ENCODE measurements at places on chromosomes 13 and 19.

DNA sequence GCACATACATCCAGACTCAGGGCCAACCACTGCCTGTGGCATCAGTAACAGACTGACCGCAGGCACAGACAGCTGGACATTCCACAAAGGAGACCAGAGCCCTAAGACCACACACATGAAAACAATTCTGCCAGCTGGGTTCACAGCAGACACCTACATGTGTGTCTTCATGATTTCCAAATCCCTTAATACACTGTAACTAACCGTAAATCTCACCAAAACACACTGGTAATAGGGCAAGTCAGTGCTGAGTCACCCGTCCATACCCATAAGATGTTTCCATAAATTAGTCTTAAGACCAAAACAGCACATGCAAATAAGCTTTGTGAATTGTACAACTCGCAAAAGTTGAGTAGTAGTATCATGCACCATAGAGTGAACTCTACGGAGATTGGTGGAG is 65.4 kb downstream of the TUBGCP3 start:
- no peak for DNase-seq

DNA sequence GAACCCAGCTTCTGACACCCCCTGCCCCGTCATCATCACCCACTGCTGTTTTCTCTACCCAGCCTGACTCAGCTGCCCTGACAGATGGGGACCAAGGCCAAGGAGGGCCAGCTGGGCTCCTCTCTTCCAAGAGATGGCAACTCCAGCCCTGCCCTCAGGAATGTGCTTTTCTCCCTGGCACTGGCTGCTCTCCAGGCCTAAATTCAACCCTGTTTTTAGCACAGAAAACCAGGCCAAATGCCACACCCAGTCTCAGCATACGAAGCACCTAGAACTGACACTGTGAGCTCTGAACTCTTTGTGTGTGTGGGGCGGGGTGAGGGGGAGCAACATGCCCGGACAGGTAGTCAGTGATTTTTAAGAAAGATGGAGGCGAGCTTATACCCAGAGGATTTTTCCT is 23.4 kb upstream of the IGFL1 start:
- no peak for DNase-seq

GRCh38 chr19:16161840-16162239 is 11.5 kb downstream of the CIB3 start:
- DNase-seq, result no peak

GRCh38 chr19:41564515-41565378 is 11.2 kb upstream of the CEACAM21 start:
- DNase-seq, result no peak

DNA sequence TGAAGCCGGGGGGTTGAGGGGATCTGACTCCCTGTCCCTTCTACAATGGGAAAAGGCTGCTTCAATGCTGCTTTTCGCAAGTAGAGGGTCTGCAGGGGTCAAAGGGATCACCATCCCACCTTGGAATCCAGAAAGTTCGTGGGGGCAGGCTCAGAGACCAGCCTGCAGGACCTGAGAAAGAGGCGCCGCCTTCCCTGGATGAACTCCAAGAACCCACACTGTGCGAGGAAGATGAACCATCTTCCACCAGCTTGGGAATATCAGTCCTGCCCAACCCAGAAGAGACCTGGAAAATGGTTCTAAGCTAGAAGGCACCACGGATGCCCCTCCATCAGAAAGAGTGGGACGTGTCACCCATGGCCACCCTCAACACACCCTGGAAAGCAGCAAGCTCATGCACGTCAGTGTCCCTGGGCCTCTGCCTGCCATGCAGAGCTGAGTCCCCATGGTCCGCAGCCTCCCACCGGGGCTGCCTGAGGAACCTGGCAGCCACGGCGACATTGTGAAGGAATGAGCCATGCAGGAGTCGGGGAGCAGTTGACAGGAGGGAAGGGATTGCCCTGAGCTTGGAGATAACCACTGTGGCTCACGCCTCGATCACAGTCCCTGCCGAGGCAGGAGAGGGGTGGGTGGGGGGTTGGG is 14.6 kb downstream of the RAB3D start:
- DNase-seq, result no peak

- no peak for DNase-seq
Measured at GRCh38 chr13:114088863-114089262, 43.6 kb downstream of the RASA3 start.

DNA sequence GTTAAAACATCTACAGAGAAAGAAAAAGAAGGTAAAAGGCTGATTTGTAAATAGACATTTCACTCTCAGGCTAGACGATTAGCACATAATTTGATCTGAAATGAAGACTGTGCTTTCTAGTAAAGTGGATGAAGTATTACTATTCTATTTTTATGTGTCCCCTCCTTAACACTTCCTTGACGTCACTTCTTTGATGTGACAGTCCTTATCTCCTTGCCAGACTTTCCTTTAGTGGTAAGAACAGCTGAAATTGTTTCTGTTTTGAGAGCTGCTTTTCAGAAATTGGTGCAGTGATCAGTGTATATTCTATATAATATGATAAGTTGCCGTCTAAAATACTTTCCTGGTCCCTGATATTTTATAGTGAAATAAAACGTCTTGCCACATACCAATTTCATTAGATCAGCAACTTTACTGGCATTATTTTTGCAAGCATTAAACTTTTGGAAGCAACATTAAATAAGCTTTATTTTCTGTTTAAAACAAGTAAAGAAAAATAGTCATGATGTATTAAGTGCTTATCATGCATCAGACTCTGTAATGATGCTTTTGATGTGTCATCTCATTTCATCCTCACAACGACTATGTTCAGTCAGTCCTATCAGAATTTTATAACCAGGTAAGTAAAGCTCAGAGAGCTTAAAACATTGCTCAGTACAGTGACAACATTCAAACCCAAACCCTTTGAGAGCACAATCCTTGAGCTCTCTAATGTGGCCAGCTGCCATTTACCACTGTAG is 210.3 kb upstream of the PCDH9 start:
- DNase-seq, result no peak

GRCh38 chr19:54470991-54471782 is 1.9 kb downstream of the CDC42EP5 start:
- no peak for DNase-seq

- DNase-seq, result peak; percentile 64
Measured at GRCh38 chr19:926589-927350, 935 bp downstream of the ARID3A start.

DNA sequence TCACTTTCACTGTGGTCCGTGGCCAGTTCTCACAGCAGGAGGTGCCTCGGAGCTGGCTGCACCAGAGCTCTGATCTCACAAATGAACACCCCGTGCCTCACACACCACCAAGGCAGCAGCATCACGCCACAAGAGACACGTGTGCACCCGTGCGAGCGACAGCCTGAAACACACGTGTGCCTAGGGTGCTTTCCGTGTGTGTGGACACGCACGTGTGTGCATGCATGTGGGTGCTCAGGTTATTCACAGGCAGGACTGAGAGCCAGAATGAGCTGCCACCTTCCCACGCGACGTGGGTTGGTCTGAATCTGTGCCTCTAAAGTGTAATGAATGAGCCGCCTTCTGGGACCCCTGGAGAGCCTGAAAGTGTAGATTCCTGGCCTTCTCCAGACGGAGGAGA is 67.6 kb upstream of the C13orf46 start:
- DNase-seq, result no peak

GRCh38 chr19:53538378-53539109 is 599 bp downstream of the ZNF331 start:
- DNase-seq, result no peak

GRCh38 chr19:16400911-16401591 is 70.7 kb downstream of the EPS15L1 start:
- no peak for DNase-seq

- DNase-seq, result no peak
Measured at GRCh38 chr13:93420206-93420605, 193.6 kb downstream of the GPC6 start.

- DNase-seq, result no peak
Measured at GRCh38 chr19:42242069-42242511, 312 bp downstream of the GSK3A start.

DNA sequence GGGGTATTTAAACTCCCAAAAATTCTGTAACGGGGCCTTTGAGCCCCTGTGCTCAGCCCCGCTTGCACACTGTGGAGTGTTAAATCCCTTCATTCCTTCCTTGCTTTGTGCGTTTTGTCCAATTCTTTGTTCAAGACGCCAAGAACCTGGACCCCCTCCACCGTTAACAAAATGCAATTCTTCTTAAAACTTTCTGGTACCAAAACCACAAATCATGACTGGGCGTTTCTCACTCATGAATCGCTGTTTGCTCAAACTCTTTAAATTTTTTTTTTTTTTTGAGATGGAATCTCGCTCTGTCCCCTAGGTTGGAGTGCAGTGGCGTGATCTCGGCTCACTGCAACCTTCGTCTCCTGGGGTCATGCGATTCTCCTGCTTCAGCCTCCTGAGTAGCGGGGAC is 881 bp downstream of the ZNF20 start:
- DNase-seq, result no peak

GRCh38 chr19:5993201-5993600 is 15.3 kb upstream of the RANBP3 start:
- DNase-seq, result no peak

DNA sequence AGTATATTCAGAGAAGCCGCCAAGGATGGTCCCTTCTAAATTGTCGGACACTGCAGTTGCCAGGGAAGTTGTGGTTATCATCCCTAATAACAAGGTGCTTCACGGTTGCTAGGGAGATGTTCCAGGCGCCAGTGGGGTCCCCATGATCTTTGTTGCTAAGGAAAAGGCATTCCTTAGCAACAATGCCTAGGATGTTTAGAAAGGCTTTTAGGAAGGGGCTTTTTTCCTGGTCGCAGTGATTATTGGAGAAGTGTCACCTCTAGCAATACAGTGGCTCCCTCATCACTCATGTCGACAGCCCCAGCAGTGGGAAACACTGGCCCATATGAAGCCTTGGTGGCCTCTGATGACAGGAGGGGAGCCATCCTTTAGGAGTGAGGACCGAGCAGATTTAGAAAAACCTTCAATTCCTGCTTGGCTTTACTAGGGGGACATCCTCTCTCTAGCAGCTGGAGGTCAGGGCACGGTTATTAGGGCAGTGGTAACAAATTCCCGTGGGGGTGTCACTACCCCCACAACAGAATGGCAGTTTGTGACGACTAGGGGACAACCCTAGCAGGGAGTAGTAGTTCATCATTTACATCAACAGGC is 6.4 kb upstream of the TMC4 start:
- DNase-seq, result no peak

DNA sequence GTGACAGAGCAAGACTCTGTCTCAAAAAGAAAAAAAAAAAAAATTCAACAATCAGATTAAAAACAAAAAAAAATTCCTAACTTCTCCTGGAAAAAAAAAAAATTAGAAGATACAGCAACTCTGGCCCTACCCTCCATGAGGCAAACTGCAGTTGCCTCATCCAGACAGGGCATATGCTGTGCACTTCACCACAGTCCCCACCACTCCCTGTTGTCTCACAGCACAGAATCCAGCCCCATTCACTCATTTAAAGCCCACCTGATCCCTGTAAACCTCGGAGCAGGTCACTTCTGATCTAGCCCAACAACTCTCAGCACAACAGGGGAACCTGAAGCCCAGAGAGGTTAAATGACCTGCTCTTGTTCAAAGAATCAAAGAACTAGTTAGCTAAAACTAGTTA is 24.9 kb downstream of the RHPN2 start:
- no peak for DNase-seq

DNA sequence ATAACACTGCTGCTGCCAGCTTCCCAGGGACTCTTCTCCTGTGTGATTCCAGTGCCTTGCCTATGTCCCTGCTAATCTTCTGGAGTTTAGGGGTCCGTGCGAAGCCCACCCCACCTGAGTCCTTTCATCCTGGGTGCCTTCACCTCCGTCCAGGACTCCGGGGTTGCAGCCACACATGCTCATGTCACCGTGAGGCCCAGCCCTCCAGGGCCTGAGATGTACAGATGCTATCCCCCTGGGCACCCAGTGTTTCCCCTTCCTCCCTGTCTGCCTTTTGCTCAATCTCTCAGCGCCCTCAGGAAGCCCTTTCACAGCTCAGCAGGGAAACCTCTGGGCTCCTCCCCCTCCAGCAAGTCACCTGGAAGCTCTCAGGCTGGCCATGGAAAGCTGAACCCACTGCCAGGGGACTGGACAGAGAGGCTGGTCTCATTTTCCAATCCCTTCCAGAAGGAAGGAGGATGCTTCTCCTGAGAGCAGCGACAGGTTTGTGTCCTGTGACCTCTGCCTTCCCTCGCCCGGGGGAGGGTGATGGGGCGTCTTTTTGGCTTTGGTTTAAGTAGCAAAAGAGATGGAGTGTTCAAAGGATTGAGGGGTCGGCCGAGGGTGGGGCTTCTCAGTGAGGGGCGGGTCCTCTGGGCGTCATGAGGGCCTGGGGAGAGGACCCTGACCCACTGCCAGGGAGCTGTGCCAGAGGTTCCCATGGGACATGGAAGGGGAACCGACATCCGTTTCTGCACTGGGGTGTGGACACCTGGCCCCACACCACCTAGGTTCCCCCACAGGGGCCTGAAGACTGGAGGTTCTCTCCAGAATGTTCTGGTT is 30.8 kb upstream of the TFDP1 start:
- DNase-seq, result no peak

DNA sequence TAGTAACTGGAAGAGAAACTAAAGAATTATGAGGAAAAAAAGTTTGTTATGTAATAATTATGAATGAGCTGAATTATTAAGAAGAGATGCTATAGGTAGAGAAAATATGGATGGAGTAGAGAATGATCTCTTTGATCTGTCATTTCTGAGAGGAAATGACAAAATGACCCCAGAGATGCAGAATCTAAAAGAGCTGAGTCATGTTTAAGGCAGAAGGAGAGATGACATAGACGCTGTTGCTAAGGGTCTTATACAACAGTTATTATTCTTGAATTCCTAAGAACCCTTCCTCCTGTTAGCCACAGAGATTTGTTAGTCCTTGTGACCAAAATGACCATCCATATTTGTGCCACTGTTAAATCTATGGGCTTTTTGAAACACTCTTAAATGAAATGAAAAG is 58.3 kb upstream of the FREM2 start:
- DNase-seq, result no peak

DNA sequence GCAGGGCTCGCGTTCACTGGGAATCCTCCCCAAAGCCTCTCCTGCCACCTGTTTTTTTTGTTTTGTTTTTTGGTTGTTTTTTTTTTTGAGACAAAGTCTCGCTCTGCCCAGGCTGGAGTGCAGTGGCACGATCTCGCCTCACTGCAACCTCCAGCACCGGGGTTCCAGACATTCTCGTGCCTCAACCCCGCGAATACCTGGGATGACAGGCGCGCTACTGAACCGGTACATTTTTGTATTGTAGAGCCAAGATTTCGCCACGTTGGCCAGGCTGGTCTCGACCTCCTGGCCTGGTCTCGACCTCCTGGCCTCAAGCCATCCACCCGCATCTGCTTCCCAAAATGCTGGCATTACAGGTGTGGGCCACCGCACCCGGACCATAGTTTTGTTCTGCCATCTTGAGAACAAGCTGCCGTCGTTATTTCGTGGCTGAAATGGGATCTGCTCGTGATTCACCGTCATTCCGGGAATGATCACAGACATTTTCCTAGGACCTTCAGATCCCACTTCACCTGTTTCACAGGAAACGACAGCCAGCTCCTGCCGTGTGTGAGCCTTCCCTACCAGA is 46.8 kb downstream of the OXGR1 start:
- DNase-seq, result no peak

- no peak for DNase-seq
Measured at GRCh38 chr19:32874605-32875004, 5.0 kb upstream of the SLC7A9 start.

Data from D341Med (cell line).